ENCODE measurements at places on chromosomes 6 and 20.

GRCh38 chr20:48682529-48683363 is 145.1 kb downstream of the PREX1 start:
- DNase-seq: peak; percentile 74

DNA sequence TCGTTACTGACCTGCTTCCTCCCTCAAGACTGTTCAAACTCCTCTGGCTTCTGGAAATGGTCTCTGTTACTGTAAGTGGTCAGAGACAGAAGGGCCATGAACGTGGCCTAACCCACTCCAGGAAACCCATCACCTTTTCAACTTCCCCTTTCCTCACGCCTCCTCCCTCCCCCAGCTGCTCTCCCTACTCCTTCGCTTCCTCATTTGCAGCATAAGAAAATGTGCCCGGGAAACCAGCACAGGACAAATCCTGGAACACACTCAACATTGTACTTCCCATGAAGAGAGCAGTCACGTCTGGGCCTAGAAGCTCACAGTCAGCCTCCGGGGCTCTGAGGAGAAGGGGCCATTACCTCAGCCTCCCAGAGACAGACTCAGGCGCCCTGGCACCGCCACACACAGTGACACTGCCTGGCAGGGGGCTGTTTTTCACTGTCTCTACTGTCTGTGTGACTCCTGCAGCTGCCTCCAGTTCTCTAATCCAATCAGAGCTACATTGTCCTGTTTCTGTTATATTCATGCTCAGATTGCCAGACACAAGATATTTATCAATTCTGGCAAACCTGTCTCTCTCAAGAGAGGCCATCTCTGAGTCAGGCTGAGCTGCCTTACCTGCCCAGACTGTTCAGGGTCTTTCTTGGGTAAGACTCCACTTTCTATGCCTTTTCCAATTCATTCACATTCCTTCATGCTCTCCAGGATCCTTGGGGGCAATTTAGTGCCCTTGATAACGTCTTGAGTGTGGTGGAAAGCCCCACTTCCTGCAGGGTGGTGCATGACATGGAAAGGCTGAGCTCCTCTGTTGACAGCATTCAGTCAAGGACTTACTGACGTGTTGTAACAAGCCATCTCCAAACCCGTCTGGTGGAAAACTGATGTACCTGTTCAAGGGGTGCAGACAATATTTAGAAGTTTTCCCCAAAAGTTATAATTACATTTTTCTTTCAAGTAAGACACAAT is 242.2 kb downstream of the HIVEP2 start:
- DNase-seq: no peak

GRCh38 chr20:31963889-31964288 is 4.1 kb upstream of the XKR7 start:
- DNase-seq: no peak

DNA sequence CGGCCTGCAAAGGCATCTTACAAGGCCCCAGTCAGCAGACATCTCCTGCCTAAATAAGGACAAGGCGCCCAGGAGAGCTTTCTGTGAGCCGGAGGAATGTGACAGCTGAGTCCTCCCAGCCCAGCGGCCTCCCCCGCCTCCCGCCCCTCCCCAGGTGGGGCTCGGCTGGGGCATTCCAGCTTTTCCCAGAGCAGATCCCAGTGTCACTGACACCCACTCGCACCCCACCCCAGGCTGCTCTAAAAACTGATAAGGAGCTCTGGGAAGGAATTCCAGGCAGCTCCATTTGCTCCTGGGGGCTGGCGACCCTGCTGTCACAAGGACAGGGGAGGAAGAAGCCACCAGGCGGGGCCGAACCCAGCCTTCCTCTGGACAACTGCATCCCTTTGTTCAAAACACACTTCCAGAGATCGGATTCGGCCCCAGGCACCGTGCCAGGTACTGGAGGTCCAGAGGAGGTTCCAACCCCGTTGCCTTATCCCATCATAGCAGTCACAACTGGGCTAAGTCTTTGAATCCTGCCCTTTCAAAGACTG is 49.7 kb downstream of the JPH2 start:
- peak; percentile 82 for DNase-seq

- no peak for DNase-seq
These were observed 24.6 kb downstream of the TBXT start for GRCh38 chr6:166143011-166143410.

DNA sequence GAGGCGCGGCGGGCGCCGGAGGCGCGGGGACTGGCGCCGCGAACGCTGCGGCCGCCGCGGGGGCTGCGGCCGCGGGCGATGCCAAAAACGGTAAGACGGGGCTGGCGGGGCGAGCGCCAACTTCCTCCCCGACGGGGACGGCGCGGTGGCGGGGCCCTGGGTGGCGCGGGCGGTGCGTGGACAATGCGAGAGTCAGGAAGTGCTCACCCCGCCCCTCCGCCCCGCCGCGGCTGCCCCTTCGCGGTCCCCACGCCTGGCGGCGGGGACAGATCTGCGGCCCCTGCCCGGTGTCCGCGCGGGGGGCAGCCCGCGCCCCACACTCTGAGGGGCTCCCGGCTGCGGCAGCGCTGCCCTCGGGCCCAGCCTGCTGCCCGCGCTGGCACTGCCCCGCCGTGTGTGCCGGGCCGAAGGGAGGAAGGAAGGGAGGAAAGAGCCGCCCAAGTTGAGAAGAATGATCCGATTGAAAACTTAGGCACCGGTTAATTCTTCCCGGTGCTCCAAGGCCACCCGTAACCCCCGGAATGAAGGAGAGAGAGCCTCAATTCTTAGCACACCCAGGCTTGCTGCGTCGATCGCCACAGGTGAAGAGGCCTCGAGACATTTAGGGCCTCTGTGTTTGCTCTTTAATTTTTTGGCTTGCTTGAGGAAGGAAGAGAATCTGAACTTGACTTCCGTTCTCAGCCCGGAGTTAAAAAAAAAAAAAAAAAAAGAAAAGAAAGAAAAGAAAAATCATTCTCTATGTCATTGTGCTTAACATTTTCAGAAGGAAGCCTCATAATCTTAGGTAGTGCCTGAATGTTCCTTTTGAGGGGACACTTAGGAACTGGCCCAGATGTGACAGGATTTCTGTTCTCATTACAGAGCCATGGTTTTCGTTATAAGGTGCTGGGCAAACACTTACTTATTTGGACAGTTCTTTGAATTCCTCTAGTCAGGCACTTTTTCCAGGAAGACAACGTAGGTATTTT is 982 bp downstream of the HECA start:
- peak; percentile 63 for DNase-seq

- DNase-seq: no peak
These were observed 559.6 kb upstream of the NRSN1 start for GRCh38 chr6:23566418-23566817.

- no peak for DNase-seq
These were observed 70.2 kb downstream of the LYRM4 start for GRCh38 chr6:5190507-5190906.

GRCh38 chr6:144955859-144956258 is 670.7 kb downstream of the UTRN start:
- DNase-seq: no peak

DNA sequence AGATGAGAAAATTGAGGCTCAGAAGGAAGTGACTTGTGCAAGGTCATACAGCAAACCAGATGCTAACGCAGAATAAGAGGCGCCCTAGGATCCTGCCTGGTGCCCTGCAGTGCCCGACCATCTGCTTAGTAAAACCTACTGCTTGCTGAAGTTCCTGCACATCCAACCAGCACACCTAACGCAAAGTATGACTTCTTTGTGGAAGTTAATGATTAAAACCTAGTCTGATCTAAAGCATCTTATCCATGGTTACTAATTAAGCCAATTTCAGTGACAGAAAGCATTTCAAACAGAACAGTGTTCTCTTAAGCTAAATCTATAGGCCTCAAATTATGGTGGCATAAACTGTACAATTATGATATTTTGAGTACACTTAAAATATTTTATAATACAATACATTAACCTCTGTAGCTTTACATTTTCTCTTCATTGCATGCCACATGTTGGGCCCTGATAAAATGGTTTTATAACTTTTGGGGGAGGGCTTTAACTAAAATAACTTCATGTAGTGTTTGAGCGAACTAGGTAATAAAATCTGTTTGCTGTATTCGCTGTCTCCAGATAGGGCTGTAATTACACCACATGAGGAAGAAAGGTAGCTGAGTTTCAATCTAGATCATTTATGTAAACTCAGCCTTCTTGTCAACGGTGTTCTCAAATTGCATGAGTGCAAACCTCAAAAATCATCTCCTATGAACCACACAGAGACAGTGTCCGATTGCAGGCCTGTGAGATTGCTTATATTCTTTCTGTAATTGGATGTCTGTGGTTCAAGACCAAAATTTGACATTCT is 37.5 kb upstream of the BEND3 start:
- no peak for DNase-seq

GRCh38 chr20:34269996-34270627 is 28.9 kb downstream of the ASIP start:
- DNase-seq: no peak

- DNase-seq: no peak
These were observed 41.5 kb upstream of the ADGRF1 start for GRCh38 chr6:47083586-47084047.

DNA sequence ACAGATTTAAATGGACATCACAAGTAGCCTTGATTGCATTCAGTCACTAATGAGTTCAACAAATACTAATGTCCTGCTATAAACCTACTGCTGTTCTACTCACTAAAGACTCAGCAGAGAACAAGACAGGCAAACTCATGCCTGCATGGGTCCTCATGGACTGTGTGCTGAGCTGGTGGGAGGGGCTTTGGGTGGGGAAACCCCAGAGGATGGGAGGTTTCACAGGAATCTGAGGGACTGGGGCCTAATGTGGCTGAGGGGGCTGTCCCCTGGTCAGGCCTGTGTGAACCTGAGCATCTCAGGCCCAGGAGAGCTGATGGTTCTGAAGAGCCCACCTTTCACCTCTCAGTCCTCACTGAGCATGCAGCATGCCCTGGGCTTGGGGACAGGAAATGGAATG is 1.4 kb downstream of the CST8 start:
- no peak for DNase-seq
